ENCODE measurements at places on chromosomes 11 and 22. TPM values are rescaled to one million over a fixed set of nuclear protein-coding genes. Genes with fewer than 3 reads are reported as not detected.

The CASP4 gene
- 77.4 TPM for total RNA-seq

- H3K27me3 ChIP-seq: no peaks in the 10 kb centered on the region
- H3K4me1 ChIP-seq: no peaks in the 10 kb centered on the region
- no peaks in the 10 kb centered on the region for H3K36me3 ChIP-seq
Observed at GRCh38 chr11:133919330-133920108, 37.2 kb downstream of the IGSF9B start.

GRCh38 chr11:59551659-59552521 lies 40.6 kb downstream of the OR4D9 start:
- peak; percentile 78 for DNase-seq
- H3K36me3 ChIP-seq: no peaks in the 10 kb centered on the region
- no peaks in the 10 kb centered on the region for H3K27me3 ChIP-seq
- H3K4me3 ChIP-seq: peak overlapping the region; percentile 88

The NAALADL1 gene
- 6.8 TPM for total RNA-seq

The APOL6 gene
- 1.3 TPM for total RNA-seq

The PAMR1 gene
- not detected for total RNA-seq

The MYEOV gene
- 14.4 TPM for total RNA-seq

DNA sequence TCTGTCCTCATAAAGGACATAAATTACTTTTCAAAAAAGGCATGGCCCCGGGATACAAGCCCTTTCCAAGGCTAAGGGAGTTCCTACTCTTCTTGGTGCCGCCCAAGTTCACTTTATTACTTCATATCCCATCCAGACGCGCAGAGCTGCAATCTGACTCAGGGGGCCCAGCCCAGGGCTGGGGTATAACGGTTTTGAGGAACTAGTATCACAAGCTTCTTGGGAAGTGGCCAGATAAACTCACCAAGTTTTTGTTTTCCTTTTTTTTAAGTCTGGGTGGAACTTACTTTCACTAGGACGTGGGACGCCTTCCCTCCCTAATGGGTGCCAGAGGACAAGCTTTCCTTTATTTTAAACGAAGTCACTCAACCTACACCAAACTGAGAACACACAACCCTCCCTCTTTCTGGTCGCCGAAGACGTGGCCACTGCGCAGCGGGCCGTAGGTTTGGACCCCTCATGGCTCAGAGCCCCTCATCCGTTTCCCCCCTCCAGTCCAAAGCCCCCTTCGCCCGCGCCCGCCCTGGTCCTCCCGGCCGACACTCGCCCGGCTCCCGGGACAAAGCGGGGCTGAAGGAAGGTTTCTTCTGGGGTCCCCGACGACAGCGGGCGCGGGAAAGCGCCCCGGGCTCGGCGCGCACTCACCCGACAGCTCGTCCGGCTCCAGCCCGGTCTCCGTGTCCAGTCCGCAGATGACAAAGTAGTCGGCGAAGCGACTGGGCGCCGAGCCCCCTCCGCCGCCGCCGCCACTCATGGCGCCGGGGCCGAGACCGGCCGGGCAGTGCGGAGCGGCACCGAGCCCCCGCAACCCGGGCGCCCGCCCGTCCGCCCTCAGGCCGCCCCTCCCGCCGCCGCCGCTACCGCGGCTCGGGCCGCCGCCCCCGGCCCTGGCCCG lies 587 bp downstream of the DENND5A start:
- peak overlapping the region; percentile 81 for H3K27ac ChIP-seq
- no peaks in the 10 kb centered on the region for H3K36me3 ChIP-seq
- DNase-seq: peak; percentile 87
- H3K4me1 ChIP-seq: peaks cover 16% of the 10 kb centered on the region
- no peaks in the 10 kb centered on the region for H3K27me3 ChIP-seq

The RIMBP3C gene
- total RNA-seq: not detected

The NPAS4 gene
- not detected for total RNA-seq

The KCNJ1 gene
- not detected for total RNA-seq

The CTSD gene
- total RNA-seq: 215 TPM

GRCh38 chr11:9231848-9232177 lies 33.3 kb downstream of the DENND5A start:
- H3K4me1 ChIP-seq: peaks cover 5% of the 10 kb centered on the region
- peak; percentile 86 for DNase-seq
- H3K27ac ChIP-seq: no peak overlapping the region
- no peak overlapping the region for H3K4me3 ChIP-seq
- H3K36me3 ChIP-seq: no peaks in the 10 kb centered on the region

GRCh38 chr11:95152876-95153856 lies 63.5 kb downstream of the ENDOD1 start:
- no peak overlapping the region for H3K27ac ChIP-seq
- H3K4me3 ChIP-seq: no peak overlapping the region
- DNase-seq: no peak
- H3K4me1 ChIP-seq: peaks cover 19% of the 10 kb centered on the region
- no peaks in the 10 kb centered on the region for H3K36me3 ChIP-seq

DNA sequence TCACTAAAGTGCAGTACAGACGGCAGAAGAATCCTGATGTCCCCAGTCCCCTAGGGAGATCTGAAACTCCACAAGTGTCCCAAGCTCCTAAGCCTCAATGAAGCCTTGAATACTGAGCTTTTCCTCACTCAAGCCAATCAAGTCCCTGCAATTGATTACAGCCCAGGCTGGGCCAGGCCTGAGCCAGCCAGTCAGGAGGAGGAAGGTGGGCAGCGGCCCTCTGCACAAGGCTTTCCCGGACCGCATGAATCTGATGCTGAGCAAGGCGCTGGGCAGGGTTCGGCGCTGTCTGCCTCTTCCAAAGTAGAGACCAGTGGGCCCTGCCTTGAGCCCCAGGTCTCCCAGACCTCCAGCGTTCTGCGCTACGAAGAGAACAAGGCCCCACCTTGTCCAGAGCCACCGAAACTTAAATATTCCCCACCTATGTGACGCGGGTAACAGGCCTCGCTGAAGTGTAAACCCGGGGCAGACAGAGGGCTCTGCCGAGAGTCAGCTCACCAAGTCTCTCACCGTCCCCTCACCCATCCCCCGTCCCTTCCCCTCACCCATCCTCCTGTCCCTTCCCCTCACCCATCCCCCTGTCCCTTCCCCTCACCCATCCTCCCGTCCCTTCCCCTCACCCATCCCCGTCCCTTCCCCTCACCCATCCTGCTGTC lies 63.2 kb downstream of the SCUBE1 start:
- no peak for DNase-seq
- H3K27me3 ChIP-seq: no peaks in the 10 kb centered on the region
- H3K4me3 ChIP-seq: no peak overlapping the region
- H3K36me3 ChIP-seq: no peaks in the 10 kb centered on the region
- no peak overlapping the region for H3K27ac ChIP-seq

The WNT11 gene
- total RNA-seq: not detected

The OR52N2 gene
- not detected for total RNA-seq

DNA sequence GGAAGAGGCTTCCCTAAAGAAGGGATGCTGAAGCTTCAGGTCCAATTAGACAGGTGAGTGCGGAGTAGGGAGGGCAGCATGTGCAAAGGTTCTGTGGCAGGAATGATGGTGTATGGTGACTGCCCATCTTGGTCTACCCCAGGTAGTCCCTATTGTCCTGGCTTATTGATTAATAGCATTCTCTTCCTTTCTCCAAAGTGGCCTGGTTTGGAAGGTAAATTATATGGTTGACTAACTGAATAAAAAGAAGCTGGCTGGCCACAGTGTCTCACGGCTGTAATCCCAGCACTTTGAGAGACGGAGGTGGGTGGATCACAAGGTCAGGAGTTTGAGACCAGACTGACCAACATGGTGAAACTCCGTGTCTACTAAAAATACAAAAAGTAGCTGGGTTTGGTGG lies 230.5 kb downstream of the MIAT start:
- no peaks in the 10 kb centered on the region for H3K4me1 ChIP-seq
- H3K36me3 ChIP-seq: no peaks in the 10 kb centered on the region
- no peak overlapping the region for H3K27ac ChIP-seq
- no peaks in the 10 kb centered on the region for H3K27me3 ChIP-seq
- no peak for DNase-seq

DNA sequence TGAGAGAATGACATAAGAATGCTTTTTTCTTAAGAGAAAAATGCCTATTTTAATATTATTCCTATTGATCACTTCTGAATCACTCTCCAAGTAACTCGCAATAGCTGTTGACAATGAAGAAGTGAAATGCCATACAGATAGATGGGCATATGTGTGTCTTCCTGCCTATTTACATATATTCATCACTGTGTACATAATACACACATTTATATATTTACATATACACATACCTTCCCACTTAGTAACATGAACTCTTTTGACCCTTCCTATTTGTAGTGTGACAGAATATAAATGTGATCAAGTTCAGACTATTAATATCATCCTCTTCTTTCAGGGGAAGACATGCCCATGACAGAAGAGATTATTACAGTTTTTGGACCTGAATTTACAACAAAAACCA lies 756.7 kb downstream of the DLG2 start:
- no peak overlapping the region for H3K27ac ChIP-seq
- DNase-seq: no peak
- H3K4me3 ChIP-seq: no peak overlapping the region
- no peaks in the 10 kb centered on the region for H3K36me3 ChIP-seq

The KRTAP5-7 gene
- not detected for total RNA-seq

GRCh38 chr22:31680861-31681341 lies 18.9 kb upstream of the PISD start:
- DNase-seq: no peak
- no peaks in the 10 kb centered on the region for H3K27me3 ChIP-seq
- H3K27ac ChIP-seq: no peak overlapping the region
- H3K4me3 ChIP-seq: no peak overlapping the region

DNA sequence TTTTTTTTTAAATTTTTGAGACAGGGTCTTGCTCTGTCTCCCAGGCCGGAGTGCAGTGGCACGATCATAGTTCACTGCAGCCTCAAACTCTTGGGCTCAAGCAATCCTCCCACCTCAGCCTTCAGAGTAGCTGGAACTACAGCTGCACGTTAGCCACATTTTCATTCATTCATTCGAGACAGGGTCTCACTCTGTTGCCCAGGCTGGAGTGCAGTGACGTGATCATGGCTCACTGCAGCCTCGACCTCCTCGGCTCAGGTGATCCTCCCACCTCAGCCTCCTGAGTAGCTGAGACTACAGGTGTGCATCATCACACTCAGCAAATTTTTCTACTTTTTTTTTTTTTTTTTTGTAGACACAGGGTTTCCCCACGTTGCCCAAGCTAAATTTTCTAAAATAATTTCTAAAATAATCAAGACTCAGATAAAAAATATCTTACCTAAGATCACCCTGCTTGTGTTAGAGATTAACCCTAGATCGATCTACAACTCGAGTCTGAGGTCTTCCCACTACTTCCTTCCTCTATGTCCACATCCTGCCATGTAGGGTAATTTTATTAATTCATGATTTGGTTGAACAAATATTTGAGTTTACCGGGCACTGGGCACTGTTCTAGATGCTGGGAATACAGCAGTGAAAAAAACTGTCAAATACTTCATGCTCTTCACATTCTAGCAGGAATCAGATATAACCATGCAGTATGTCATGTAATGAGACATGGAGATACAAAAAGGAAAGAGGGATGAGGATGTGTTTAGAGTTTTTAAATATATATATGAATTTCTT lies 15.1 kb downstream of the EIF4G2 start:
- H3K4me1 ChIP-seq: no peaks in the 10 kb centered on the region
- H3K36me3 ChIP-seq: peaks cover 25% of the 10 kb centered on the region
- H3K27ac ChIP-seq: no peak overlapping the region
- H3K27me3 ChIP-seq: no peaks in the 10 kb centered on the region
- DNase-seq: no peak
- no peak overlapping the region for H3K4me3 ChIP-seq

The APOL3 gene
- total RNA-seq: 36.9 TPM

The BIK gene
- not detected for total RNA-seq

DNA sequence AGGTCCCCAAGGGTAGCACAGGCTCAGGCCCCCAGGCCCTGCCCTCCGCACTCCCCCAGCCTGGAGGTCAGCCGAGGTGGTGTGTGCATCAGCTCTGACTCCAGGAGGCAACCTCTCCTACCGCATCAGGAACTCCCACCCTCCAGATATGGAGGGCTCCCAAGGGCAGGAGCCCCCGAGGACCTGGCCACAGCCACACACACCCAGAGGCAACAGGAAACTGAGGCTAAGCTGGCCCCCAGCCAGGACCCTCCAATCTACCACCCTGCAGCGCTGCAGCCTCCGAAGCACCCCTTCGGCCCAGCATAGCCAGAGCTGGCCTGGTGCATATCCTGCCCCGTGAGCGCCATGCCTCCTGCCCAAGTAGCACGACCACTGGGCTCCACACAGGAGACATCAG lies 104.0 kb downstream of the MED15 start:
- peaks cover 3% of the 10 kb centered on the region for H3K27me3 ChIP-seq
- no peak overlapping the region for H3K4me3 ChIP-seq
- no peak overlapping the region for H3K27ac ChIP-seq
- no peak for DNase-seq
- H3K36me3 ChIP-seq: no peaks in the 10 kb centered on the region

The ART1 gene
- total RNA-seq: not detected

The FOSL1 gene
- 52.6 TPM for total RNA-seq

The HSPB2 gene
- total RNA-seq: not detected

The MAJIN gene
- not detected for total RNA-seq

The ADM2 gene
- total RNA-seq: 0.69 TPM

DNA sequence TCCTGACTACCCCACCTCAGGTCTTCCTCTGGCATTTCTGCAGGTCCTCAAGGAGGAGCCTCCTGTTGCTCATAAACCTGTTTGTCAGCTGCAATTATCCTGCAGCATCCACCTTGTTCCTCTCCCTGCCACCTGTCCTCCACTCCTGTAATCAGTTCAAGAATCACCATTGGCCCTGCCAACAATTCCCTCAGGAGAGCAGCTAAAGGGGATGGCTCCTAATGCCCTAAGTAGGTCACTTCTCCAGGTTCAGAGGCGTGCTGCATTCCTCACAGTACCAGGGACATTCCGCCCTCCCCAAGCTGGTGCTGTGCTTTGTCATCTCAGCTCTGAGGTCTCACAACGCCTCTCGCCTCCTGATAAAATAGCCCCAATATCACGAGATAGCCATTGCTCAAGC lies 2.1 kb downstream of the CLDN25 start:
- H3K4me3 ChIP-seq: no peak overlapping the region
- H3K4me1 ChIP-seq: no peaks in the 10 kb centered on the region

The DBX1 gene
- total RNA-seq: not detected

GRCh38 chr11:12319988-12320387 lies 57.4 kb upstream of the PARVA start:
- H3K4me3 ChIP-seq: no peak overlapping the region
- H3K27me3 ChIP-seq: no peaks in the 10 kb centered on the region
- no peaks in the 10 kb centered on the region for H3K36me3 ChIP-seq
- no peak overlapping the region for H3K27ac ChIP-seq
- no peaks in the 10 kb centered on the region for H3K4me1 ChIP-seq

The DRD2 gene
- total RNA-seq: not detected

All from endothelial cell of umbilical vein (primary cell).